ENCODE measurements at places on chromosomes 6 and 20.

- DNase-seq = no peak
Measured at GRCh38 chr6:154864066-154864430, 130.8 kb downstream of the SCAF8 start.

DNA sequence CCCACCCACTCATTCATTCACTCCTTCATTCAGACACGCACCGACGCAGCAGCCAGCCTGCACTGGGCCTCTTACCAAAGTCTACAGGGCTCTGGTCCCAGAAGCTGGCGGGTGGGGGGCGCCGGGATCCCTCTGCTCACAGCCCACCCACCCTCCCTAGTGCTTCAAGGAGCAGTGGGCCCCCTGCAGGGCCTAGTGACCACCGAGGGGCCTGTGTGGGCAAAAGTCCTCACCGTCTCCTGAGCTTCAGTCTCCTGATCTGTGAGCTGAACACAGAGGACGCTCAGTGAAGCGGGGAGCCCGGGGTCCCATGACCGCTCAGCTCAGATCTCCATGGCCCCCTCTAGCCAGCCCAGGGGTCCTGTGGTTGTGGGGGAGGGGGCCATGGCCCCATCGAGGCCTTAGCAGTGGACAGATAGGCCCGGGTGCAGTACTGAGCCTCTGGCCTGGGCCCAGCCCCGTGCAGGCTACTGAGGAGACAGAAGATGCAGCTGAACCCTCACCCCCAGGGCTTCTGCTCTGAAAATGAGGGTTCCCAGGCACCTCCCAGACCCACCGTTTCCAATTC lies 33.4 kb upstream of the MRGBP start:
- DNase-seq = no peak

DNA sequence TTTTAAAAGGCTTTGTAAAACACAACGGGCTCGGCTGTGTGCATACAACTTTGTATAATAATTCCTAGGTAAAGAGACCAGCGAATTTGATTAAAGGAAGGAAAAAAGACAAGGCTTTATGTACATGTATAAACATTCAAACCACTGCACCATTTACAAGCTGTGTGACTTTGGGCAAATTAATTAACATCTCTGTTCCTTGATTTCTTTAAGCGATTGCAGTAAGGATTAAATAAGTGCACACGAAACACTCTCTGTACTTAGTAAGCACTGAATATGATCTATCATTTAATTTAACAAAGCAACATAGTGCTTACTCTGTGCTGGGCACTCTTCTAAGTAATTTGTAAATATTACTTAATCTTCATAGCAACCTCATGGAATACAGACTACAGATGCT lies 19.5 kb upstream of the OCSTAMP start:
- no peak for DNase-seq

DNA sequence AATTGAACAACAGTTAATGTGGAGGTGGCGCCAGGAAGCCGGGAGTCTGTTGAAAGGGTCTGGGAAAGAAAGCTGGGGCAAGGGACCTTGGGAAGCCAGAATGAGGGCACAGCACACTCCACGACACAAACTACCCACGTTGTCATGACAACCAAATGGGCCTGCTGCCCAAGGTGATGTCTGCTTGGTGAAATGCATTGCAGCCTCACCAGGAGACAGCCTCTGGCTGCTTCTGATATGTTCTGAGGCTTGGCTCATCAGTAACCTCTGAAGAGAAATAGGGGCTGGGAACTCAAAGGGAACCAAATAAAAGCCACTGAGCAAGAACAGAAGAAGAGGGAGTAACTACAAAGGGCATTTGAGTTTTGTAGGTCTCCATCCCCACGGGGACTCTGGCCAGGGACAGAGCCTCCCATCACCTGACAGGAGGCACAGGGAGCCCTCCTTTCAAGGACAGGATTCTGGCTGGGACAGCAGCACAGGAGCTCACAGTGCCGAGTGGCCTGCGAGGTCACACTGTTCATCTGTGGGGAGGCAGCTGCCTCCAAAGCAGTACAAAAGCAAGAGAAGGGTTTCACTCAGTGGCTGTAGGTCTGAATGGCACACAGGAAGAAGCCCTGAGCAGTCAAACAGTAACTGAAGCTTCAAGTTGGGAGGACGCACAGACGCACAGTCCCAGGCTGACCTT lies 44.6 kb upstream of the KCNK16 start:
- no peak for DNase-seq

DNA sequence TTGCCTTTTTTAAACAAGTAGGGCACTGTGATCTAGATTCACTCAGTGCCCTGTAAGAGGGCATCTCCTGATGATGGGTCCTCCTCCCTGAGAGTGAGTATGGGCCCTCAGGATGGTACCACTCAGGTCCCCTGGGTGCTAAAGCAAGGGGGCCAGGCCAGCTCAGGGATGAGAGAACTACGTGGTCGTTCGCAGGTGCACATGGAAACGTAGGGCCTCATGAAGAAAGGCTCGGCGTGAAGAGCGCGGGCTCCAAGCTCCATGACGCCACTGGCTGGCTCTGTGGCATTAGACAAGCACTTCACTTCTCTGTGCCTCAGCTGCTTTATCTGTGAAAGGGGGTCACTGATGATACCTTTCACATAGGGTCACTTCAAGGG lies 50.7 kb downstream of the SYNJ2 start:
- no peak for DNase-seq

DNA sequence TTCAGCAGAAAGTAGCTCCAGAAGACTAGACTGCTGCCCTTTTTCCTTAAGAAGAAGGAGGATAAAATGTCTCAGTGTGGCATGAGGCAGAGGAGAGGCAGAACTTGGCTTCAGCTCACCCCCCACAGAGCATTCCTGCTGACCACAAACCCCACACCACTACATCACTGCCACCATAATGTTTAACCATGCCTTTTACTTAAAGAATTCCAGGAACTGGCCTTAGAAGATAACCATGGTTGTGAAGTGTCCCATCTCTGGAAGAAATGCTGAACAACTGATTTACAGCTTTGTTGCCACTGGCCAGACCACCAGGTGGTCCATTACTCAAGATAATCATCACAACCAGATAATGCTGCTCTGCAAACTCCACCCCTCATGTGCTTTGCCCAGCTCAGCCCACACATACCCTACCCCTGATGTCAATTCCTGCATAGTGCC lies 154.1 kb downstream of the CD24 start:
- DNase-seq = no peak

DNA sequence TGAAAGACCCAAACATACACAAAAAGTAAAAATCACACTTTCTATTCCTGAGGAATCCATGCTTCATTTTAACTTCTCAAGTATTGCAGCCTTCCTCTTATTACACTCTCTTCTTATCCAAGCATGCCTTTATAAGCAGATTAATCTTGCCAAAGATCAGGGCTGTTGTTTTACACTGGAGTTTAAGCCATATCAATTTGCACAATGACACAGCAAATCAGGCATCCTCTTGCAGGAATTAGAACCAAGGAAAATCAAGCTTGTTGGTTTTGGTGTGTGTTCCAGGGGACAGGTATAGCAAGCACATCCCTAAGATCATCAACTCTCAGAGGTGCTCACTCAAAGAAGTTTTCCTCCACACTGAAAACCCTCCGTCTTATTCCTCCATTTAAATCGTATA lies 69.5 kb downstream of the CYP39A1 start:
- DNase-seq = no peak

DNA sequence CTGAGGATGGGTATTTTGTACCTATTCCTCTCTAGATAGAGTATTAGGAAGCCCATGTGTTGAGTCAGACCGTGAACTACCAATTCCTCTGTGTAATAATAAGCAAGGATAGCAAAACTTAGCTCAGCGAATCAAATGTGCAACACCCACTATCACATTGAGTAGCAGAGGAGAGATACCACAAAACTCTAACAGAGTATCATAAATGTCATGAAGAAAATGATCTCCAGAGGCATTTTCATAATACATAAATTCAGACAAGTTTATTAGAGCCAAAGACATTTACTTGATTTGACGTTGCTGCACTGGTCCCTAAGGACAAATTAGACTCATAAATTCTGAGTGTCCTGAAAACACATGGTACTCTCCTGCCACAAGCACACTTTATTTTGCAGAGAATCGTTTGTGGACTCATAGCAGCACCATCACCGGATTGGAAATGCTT lies 245.2 kb downstream of the HAO1 start:
- DNase-seq = no peak

DNA sequence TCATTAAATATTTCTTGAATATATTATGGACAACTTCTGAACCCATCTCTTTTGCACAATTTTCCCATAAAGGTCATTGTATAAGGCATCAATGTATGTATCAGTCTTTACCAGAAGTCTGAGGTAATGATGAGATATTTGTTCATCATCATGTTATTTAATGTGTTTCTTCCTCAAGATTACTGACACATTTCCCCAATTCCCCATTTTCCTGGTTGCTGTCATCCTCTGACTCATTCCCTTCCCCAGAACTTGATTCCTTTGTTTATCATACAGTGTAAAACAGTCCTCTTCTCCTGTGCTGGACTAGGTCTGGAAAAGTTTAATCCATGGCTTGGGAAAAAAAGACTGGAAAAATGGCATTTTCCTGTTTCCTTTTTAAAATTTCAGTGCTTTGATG lies 107.9 kb upstream of the FLRT3 start:
- DNase-seq = no peak

DNA sequence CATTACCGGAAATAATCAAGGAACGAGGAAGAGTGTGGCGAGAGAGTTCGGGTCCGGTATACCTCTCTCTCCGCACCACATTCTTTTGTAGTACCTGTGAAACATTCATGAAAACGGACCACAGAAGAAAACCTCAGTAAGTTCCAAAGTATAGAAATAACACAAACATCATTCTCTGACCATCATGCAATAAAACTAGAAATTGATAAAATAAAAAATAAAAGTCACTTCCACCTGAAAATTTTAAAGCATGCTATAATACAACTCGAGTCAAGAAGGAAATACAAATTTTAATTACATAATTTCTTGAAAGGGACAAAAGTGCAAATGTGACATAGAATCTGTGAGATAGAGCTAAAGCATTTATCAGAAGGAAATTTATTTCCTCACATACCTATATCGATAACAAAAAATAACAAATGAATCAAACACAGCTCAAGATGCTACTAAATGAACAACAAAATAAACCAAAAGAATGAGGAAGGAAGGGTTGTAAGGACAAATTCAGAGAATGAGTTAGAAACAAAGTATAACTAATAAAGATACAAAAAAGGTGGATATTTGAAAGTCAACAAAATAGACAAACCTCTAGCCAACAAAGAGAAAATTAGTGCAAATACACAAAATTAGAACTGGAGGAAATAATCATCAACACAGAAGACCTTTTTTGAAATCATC lies 84.2 kb downstream of the TRIM27 start:
- DNase-seq = no peak

DNA sequence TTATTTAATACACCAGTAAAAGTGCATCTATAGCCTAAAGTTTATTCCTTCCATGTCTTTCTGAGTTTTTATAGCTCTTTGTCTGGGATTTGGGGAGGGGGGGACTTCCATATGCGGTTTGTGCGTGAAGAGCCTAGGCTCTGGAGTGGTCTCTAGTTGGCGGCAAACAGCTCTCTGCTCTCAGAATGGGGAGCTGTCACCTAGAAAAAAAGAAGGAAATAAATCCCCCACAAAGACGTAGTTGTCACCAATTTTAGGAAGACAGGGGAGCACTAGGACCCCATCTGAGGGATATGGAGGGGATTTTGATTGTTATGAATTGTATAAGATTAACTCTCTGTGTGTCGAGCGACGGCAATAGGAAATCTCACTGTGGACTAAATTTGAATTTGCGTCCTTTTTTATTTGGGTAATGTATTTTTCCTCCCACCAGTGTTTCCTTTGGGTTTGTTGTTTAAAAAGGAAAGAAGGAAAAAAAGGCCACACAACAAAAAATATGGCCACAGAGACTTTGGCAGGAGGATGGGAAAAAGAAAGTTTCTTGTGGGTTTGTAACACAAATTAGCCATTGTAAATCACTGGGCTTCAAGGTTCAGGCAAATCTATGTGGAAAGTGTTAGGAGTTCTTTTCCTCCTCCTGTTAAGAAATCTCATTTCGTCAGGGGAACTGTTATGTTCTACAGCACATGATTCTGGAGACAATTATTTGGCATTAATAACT lies 7.4 kb downstream of the POU3F2 start:
- DNase-seq = no peak

DNA sequence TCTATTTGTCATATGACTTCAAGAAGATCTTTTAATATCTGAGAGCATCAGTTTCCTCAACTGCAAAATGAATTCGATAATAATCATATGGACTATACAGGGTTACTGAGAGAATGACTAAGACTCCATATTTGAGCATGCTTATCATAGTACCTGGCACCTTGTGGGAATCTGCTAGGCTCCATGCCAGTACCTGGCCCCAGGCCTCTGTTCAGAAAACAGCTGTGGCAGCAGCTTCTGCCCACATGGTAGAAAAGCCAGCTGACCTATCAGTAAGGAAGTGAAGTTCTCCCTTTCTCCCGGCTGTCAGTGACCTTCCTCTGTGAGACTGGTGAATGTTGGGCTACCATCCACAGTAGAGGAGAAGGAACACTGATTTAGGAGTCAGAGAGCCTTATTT lies 574.9 kb upstream of the CHD6 start:
- DNase-seq = no peak

DNA sequence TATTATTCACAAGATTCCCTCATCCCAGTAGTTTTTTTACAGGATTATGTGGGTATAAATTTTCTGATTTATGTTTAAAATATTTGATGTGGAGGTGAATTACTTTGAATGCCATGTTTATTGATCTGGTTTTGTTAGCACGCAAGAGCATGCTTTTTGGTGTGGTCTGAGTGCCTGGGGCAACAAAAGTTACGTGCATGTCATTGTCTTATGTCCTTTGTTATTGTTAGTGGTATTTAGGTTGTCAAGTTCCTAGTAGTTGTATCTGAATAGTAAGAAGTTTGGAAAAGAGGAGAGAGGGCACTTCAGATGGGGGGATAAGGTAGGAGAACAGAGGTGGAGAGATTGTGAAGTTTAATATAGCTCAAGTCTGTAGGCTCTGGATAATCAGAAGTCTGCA lies 95.0 kb downstream of the ATRN start:
- no peak for DNase-seq

DNA sequence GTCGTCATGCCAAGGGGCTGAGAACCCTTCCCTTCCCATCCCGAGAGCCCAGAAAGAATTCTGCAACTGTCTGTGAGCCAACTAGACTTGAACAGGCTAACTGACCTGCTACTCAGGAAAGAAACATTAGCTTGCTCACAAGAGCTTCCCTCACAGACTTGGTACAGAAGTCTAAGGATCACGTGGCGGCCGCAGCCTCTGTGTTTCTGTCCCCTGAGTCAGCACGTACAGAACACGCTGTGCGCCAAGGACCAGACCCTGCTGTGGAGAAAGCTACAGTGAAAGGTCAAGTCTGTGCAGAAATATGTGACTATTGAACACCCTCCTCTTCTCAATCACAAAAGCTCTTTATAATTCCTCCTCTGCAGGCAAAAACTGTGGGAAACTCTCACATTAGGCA lies 151.3 kb upstream of the QKI start:
- DNase-seq = no peak

- no peak for DNase-seq
Measured at GRCh38 chr20:43942201-43942590, 27.5 kb downstream of the TOX2 start.

- peak; percentile 94 for DNase-seq
Measured at GRCh38 chr6:33585403-33586107, 5.5 kb upstream of the BAK1 start.
